Stimulated activated CD4-positive, alpha-beta T cell treated with anti-CD3 and anti-CD28 coated beads, Interleukin-4, amount 100 ng/mL, for 48 hours (primary cell): ENCODE measurements at places on chromosomes 11 and 22.

DNA sequence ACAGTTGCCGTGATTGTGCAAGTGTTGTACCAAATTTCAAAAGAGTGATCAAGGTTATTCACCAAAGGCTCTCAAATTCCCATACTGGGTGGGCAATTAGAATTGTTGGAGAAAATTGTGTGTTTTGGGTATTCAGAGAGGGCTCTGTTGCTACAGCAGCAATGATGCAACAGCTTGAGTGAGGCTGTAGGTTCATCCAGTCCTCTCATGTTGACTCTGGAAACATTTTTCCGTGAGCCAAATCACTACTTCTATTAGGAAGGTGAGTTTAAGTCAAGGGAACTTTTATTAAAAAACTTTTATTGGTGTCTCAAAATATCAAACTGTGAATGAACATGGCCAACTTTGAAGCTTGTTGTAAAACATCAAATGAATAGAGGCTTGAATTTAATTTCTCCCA lies 116.5 kb downstream of the CD44 start:
- DNase-seq = no peak

DNA sequence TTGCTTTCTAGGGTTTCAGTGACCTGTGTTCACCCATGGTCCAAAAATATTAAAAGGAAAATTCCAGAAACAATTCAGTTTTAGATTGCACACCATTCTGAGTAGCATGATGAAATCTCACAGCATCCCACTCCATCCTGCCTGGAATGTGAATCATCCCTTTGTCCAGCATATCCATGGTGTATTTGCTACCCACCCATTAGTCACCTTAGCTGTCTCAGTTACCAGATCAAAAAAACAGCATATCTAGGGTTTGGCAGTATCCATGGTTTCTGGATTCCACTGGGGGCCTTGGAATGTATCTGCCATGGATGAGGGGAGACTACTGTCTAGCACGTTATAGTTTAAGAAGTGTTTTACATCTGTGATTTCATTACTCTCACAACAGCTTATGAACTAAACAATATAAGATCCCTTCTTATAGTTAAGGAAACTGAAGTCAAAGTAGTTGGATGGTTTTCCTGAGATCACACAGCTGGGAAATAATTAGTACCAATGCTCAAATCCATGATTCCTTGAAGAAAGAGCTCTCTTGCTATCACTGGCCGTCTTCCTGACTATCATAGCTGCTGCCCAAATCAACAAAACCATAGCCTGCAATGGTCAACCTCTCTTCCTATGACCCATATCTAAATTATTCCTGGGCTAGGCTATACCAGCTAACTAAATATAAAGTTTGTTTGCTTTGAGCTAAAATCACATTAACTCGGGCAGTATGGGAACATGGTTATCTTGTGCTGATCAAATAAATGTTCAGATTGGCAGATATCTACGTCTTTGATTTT lies 122.6 kb downstream of the MICAL2 start:
- no peak for DNase-seq

DNA sequence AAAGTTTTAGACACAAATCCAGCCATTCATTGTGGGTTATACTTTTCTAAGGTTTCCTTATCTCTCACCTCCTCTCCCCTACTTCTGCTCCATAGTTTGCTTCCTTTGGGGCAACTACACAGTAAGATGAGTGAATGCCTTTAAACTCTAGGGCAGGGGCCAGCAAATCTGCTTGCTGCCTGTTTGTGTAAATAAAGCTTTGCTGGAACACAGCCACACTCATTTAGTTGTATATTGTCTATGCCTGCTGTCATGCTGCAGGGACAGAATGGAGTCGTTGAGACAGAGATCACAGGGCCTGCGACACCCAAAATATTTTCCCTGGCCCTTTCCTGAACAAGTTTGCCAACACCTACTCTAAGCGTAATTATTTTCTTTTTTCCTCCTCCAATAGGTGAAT lies 58.7 kb downstream of the TECTA start:
- no peak for DNase-seq

- no peak for DNase-seq
Observed at GRCh38 chr11:1226986-1227550, 4.2 kb downstream of the MUC5B start.

- DNase-seq = no peak
Observed at GRCh38 chr11:37105427-37105826, 507.4 kb upstream of the RAG2 start.

GRCh38 chr11:86671531-86672006 lies 847 bp downstream of the ME3 start:
- DNase-seq = peak; percentile 10

DNA sequence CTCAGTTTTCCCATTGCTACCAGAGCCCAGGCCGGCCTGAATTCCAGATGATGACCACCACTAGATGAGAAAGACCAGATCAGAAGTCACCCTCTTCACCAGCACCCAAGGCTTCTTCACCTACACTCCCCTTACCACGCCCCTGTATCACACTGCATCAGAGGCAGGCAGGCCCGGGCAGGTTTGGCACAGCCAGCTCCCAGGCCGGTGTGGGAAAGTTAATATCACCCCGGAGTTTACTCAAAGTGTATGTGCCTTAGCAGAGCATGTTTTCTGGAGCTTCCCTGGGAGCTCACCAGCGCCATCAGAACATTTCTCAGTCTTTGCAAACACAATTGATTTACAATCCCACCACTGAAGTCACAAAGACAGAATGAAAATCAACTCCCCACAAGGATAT lies 47.5 kb upstream of the POU2AF1 start:
- DNase-seq = no peak

DNA sequence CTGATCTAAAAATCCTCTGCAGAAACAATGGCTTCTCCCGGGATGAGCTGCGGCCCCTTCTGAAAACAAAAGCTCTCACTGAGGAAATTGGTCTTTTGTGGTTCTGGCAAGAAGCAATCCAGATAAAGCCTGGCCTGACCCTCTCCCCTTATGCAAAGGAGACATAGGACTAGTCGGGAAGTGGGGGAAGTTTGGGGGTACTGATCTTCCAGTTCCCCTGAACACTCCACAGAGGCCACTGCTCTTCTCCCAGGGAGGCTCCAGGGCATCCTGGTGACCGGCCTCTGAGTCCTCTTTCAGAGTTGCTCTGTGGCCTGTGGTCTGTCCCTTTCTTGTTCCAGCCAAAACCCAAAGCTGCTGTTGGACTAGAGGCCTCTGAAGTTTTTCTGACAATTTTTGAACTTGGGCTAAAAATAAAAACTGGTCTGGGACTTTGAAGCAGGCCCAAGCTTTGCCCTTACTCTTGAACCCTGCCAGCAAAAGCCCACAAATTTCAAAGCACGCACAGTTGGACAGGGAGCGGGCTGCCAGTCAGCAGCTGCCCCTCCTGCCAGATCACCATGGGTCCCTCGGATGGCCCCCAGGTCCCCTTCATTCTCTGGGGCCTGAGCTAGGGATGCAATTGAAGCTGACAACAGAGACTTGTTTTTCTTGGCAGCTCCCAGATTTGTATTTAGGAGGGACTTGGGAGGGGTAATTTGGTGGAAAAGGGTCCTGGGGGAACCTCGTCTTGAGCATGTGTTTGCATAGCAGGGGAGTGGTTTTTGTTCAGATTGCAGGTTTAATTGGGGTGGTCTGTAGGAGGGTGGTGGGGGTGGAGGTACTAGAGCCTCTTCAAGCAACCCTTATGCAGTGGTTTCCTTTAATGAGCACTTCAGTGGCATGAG lies 381.6 kb upstream of the CADM1 start:
- no peak for DNase-seq
